Activated CD4-positive, alpha-beta T cell treated with anti-CD3 and anti-CD28 coated beads, Interleukin-10, Interleukin-2, amounts not matched to agents 100 ng/mL and 50 ng/mL, durations not matched to agents 16 hours and 8 hours (primary cell): ENCODE measurements at places on chromosomes 2 and 18.
A peak's percentile ranks its signal among the peaks of the same experiment; 100 is the strongest.

DNA sequence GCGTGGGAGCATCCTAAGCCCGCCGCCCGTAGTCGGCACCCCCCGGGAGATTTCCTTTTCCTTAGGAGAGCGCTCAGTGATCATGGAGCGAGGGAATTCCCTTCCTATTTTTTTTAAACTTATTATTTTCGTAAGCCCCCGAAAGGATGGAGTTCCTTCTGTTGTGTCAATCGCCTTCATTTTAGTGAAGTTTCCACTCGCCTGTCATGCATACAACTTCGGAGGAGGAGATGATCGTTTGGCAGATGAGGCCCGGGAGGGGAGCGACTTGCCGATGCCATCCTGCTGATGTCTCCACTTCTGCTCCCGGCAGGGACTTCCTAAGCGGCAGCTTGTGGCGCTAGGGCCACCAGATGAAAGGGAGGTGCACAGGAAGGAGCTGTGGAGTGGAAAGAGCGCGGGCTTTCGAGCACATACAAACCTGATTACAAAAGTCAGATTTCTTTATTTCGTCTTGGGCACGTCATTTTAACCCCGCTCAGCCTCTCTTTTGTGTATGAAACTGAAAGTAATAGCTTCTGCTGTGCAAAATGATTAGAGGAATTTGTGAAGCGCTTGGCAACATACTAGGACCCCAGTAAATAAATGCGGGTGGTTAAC is at the start of gene ADGRF3:
TSS of gene ADGRF3 (minus strand) at position 336 of the 600 bp plus-strand sequence. CDS start 555 bp downstream, outside the sequence.
- DNase-seq: peak; percentile 83

- DNase-seq: no peak
Observed at GRCh38 chr2:3447789-3448317, 68.4 kb downstream of the TRAPPC12 start.

DNA sequence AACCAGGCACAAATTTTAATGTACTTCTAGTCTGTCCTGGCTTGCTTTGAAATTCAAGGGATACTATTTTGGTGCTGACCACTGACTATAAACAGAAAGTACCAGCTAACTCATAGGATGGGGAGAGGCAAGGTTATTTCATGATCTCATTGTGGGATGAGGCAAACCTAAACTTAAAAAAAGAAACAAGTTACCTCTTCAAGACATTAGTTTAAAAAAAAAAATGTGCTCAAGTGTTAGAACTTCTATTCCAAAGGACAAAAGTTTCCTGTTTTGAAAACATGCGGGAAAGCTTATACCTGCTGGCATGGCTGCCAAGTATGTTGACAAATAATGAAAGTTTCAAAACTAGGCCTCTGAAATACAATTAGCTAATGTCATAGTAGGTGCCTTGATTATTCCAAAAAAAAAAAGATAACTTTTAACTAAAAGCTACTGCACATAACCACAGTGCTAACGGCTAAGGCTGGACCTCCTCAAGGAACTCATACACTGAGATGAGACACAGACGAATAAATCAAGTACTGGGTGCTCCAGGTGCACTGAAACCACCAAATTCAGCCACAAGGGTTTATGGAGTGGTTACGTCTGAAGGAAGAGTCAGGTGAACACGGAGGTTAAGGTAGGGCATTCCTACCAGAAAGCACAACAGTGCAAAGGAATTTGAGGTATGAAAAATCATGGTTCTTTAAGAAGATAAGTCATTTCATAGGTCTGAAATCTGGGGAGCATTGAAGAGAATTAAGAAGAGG is 38.1 kb downstream of the TMEM131 start:
- no peak for DNase-seq

DNA sequence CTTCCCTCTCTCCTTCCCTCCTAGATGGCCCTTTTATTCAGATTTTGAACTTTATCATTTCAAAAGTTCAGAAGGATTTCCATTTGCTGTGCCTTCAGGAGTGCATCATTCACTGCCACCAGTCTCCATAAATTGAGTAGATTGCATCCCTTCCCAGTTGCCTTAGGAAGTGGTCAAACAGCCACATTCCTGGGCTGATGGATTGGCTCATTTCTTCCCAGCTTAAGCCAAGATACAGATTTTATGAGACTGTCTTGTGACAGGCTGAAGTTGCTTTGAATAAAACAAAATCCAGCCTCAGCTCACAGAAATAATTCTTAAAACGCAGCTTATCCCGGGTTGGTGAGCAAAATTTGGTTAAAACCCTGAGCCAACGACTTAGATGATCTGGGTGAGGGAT is 9.8 kb downstream of the NRP2 start:
- DNase-seq: no peak

DNA sequence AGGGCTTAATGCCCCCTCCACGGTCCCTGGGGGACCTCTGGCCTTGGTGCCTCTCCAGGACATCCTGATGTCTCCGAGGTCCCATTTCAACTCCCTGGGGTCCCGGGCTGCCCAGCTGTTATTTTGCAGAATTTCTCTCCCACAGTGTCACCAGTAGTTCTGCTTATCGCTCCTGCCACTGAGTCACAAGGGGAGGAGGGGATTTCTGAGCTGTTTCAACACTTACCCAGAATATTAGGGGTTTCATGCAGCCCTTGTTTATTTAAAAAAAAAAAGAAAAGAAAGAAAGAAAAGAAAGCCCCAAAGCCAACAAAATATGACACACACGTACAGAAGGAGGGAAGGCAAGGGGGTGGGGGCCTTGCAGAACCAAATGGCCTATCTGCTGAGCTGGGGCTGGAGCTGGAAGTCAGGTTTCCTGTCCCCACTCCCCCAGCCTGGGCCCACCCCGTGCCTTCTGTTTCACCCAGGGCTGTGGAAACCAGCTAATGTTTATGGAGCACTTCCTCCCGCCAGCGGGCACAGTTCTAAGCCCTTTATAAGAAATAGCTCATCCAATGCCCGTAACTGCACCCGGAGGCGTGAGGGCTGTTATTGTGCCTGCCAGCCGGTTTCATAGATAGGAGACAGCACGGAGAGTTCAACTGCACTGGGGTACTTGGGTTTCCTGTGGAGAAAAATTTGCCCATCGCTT is 8.4 kb upstream of the ARID5A start:
- peak; percentile 92 for DNase-seq

- DNase-seq: no peak
Observed at GRCh38 chr2:155266583-155266982, 568.1 kb downstream of the KCNJ3 start.

DNA sequence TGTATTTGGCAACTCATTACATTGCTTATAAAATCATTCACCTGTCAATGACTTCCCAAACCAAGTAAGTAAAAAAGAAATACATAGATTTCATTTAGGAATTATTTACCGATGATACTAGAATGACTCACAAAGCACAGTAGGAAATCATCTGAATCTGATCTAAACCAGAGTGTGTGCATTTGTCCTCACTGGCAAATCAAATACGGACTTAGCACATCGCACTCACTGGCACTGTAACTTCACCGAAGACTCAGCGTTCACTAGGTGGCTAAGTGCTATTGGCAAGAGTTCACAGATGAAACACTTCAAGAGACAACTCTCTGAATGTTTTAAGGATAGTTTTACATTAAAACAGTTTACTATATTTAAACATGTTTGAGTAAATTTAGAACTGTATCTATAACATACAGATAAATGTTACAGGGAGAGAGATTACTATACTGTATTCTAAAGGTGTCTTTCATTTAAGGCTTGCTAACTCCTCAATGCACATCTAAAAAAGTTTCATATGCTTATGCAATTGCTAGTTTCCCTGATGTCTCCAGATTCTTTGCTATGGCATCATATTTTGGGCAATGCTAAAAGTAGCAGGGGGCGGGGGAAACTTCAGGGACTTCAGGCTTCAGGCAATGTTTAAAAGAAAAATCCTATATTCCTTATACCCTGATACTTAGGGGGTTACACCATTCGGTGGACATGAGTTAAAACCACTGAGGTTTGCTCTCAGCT is 48.8 kb downstream of the STK39 start:
- no peak for DNase-seq

DNA sequence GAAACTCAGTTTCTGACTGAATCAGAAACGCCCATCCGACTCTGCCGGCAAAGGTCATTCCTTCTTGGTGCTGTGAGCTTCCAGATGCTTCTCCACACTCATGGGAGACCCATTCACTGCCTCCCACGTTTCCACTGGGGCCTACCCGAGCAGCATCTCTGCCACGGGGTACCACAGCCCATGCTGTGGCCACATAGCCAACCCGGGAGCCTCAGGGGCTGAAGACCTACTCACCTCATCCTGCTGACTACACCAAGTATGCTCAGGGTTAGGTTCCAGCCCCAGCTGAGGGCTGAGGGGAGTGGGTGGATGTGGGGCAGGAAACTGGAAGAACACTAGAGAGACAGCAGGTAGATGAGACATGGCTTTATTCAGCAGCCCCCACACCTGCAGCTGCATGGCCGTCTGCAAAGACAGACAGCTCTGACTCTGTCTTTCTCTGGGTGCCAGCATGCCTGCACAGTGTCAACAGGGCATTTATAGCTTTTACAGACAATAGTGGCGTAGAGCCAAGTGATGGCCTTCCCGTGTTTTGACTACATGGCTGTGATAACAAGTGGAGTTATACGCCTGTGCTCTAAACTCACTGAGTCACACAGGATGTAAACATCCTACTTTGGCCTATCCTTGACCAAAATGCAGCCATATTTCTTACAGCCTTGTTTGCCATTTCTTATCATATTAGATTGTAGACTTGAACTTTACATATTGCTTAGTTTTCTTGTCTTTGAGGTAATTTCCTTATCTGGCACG is 16.5 kb upstream of the KLHL23 start:
- no peak for DNase-seq

DNA sequence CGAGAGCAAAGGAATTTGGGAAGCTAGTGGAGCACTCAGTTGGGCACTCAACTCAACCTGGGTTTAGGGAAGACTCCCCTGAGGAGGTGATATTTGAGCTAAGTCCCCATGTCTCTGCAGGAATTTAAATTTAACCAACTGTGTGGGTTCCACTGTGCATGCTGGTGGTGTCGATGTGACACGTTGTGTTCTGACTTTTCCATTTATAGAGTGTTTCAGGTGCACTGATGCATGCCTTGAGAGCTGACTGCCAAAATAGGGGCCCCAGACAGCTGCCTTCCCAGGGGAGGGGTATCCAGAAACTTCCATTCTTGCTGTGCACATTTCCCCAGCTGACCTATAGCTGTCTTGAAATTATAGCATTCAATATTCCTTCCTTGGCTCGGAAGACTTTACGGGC is 63.7 kb upstream of the BCL2L11 start:
- DNase-seq: no peak

DNA sequence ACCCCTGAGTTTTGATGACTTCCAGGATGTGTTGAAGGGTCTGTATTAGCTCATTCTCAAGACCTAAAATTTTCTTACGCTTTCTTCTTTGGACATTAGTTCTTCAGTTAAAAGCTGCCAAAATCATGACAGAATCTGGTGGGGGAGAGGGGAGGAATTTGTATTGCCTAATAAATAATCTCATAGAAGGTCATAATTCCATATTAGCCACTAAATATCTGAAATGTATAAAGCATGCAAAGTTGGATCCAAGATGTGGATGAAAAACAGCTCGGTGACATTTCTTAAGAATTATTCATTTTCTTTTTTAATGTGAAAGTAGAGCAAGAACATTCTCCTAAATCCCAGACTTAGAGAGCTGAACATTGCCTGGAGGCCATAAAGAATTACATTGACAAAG is 120.1 kb downstream of the MMADHC start:
- DNase-seq: no peak

- DNase-seq: no peak
Observed at GRCh38 chr2:78147466-78147865, 625.3 kb upstream of the LRRTM4 start.

DNA sequence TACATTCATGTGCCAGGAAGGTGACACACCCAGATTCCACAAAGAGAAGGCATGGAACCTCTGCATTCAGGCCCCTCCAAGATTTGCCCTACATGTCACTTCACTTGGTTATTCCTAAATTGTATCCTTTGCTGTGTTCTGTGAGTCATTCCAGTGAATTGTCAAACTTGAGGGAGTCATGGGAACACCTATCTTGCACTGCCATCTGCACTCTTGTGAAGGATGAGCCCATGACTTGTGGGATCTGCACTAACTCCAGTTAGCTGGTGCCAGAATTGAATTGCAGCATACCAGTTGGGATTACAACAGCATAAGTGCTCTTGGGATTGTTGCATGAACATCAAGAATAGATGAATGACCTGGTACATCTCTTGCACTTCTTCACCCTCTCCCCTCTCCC is 1288.0 kb upstream of the ZEB2 start:
- DNase-seq: no peak

DNA sequence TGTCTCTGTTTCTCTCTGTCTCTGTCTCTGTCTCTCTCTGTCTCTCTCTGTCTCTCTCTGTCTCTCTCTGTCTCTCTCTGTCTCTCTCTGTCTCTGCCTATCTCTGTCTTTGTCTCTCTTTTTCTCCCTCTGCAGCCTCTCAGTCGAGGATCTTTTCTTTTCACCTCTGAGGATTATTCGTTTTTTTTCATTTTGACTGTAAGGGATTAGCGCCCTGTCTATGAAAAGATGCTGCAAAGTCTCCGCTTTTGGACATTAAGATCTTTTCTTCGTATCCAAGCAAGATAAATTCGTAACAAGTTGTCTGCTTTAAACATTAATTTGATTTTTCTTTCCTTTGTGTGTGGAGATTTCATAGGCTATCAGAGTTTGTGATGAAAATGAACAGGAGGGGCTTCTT is 191.2 kb upstream of the TPO start:
- no peak for DNase-seq

DNA sequence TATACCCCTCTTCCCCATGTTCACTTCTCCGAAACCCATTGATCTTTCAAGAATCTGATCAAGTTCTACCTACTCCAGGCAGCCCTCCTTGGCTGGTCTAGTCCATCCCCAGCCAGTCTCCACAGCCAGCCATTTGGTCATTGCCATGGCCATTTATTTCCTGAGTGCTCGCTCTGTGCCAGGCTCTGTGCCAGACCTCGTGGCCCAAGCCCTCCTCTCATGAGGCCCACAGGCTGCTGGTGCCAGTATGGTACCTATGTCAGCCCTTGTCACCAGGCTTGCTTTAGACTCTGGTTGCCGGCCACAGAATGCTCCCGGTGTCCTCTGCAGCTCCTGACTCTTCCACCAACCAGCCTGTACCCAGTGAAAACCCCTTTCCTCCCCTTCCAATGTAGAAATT is 78.8 kb downstream of the CELF4 start:
- no peak for DNase-seq

DNA sequence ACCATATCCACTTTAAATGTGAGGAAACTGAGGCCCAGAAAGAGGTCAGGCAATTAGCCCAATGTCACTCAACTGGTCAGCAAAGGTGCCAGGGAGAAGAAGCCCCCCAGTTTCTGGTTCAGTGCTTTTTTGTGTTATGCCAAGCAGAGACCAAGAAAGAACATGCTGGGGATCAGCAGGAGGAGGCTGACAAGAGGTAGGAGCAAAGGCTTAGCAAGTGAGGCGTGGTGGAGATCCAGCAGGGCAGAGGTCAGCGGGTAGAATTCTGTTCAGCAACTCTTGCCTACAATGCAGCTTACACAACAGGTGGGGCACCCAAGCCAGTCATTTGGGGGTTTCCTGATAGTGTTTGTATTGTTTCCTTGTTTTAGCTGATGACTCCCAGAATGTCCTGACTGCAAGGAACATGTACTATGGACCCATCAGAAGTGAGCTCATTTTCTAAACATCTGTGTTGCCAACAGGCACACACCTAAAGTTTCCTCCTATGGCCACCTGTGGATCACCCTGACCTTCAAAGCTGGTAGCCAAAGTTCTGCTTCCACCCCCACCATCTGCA is 28.2 kb downstream of the LPIN2 start:
- DNase-seq: no peak

GRCh38 chr2:36545871-36546416 is 52.0 kb downstream of the FEZ2 start:
- no peak for DNase-seq
